ENCODE measurements at places on chromosomes 7 and 10.

DNA sequence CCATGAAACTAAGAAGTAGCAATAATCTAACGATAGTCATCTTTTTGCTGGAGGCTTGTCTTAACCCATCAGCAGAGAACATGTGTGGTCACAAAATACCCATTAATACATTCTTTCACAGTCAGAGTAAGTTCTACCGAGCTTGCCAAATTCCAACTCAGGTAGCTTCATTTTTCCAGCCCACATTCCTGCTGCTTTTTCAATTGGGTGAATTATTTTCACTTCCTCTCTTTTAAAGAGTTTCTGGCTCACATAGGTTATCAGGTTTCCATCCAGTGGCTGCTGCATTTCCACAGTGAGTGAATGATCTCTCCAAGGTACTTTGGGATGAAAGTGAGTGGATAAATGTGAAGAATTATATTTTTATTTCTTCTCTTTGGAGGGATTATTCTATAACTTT is 233.1 kb downstream of the SEMA3E start:
- no peak for DNase-seq

DNA sequence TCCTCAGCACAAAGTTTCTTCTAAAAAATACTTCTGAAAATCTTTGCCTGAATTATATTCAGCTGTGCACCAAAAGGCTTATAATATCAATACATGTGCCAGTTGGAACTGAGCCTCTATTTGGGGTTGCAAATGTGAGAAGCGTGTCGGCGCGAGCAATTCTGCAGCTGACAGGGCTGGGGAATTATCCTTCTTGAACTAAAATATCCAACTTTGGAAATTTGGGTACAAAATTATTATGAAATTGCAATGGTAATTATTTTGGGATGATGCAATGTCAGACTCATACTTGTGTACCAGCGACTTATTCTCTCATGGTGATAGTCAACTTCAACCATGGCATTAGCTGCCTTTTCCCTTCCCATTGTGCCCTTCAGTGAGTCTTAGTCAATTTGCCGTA is 507.0 kb upstream of the KLF6 start:
- no peak for DNase-seq

GRCh38 chr7:1709281-1709680 is 39.2 kb downstream of the ELFN1 start:
- DNase-seq = no peak

DNA sequence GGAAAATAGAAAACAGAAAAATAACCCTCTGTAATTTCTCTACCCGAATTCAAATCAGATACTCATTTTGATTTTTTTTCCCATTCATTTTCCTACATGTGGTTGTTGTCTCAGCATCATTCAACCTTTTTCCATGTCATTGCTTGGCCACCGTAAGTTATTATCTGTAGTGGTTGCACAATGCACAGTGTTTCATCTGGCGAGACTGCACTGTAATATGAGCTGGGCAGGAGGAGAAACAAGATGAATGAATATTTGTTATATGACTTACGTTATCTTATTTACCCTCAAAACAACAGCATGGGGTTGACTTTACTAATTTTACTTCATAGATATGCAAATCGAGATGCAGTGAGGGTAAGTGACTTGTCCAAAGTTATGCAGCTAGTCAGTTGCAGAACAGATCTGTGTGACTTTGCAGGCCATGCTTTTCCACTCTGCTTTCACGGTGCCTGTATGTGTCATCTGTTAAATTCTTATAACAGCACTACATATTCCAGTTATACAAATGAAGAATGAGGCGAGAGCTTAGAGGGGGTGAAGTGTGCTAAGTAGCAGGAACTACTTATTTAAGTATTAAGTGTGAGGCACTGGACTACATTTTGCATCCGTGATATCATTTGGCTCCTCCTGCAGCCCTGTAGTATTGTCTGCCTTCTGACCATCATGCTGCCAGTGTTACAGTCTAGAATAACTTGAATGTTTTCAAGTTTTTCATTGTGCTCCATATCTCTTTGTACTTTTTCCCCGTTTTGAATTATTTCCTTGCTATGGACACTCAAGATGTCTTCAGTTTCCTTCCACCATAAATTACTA is 56.7 kb downstream of the ZMYND11 start:
- no peak for DNase-seq

GRCh38 chr7:78900806-78901205 is 552.7 kb downstream of the MAGI2 start:
- DNase-seq = no peak

- no peak for DNase-seq
These were observed 11.2 kb upstream of the ARPC1A start for GRCh38 chr7:99314504-99314903.
